WERI-Rb-1 (cell line): ENCODE measurements at places on chromosomes 7 and 10.
A peak's percentile ranks its signal among the peaks of the same experiment; 100 is the strongest.

DNA sequence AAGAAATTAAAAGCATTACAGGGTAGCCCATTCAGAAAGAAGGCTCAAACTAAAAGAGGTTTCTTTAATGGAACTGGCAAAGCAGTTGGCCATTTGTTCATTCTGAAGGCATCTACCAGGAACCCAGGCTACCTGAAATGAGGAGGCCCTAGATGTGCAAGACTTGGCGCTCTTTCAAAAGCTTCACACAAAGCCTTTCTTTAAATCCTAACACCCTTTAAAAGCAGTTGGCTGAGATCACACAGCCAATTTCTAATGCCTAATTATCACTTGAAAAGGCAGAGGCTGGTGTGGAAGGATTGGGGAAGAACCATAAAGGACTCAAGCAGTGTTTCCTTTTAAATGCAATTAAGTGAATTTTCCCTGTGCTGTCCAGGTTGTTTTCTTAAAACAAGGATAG lies 23.2 kb downstream of the PPP1R17 start:
- DNase-seq, result no peak

GRCh38 chr10:73886661-73887293 lies 12.4 kb upstream of the CAMK2G start:
- no peak for DNase-seq

DNA sequence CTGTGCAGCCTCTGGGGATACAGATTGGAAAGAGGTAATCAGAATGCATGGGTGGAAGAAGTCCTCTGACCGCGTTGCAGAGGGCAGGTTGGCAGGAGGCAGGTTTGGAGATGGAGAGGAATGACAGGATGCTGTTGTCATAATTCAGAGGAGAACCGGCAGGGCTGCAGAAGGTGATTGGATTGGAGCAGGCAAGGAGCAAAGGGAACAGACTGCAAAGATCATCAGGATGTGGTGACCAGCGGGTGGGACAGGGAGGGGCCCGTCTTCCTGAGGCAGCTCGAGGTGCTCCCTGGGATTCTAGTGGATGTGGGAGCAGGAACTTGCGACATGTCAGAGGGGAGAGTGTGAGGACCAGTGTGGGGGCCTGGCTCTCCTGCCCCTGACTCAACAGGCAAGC lies 78.5 kb upstream of the PPIF start:
- no peak for DNase-seq

GRCh38 chr10:34655286-34656170 lies 159.6 kb downstream of the PARD3 start:
- DNase-seq, result peak; percentile 17

GRCh38 chr7:132367004-132367403 lies 209.3 kb downstream of the PLXNA4 start:
- no peak for DNase-seq

DNA sequence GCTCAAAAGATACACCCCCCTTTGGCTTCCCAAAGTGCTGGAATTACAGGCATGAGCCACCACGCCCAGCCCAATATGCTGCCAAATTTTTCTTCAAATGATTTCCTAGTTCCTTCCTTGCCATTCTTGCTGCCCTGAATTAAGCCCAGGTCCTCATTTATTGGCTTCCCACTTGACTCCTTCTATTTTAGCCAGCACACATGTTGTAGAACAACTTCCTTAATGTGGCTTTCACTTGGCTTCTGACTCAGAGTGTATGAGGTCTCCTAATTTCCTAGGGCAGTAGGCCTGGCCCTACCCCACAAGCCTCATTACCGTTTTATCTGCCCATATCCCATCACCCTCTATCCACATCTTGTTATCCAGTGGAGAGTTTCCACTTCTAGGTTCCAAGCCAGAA lies 21.8 kb upstream of the HIPK2 start:
- DNase-seq, result no peak

- no peak for DNase-seq
Observed at GRCh38 chr7:79619216-79619615, 165.7 kb upstream of the MAGI2 start.

DNA sequence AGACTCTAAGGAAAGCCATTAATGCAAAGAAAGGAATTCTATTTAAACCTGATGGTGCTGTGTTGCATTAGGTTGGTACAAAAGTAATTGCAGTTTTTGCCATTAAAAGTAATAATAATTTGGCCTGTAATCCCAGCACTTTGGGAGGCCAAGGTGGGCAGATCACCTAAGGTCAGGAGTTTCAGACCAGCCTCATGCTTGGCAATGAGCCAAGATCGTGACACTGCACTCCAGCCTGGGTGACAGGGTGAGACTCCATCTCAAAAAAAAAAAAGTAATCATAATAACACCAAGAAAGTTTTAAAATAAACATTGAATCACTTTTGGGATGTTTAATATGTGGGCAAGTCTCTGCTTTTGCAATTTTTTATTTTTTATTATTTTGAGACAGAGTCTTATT lies 107.3 kb upstream of the FRMD4A start:
- no peak for DNase-seq

- no peak for DNase-seq
Observed at GRCh38 chr7:123209786-123210185, 10.0 kb upstream of the SLC13A1 start.

DNA sequence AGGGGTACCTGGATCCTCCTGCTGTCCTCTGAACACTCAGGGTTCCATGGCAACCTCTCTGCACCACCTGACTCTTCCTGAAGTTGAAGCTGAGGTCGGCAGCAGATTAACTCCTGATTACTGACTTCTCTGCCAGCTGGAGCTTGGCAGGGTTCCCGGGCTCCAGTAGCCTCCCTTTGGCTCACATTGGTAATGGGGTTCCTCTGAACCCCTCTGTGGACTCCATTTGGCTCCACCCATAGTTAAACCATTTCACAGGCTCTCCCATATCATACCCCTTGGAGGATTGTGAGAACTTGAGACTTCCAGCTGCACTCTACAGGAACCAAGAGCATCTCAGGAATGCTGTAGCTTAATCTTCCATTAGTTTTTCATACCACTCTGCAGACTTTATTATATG lies 292.5 kb downstream of the HDAC9 start:
- DNase-seq, result peak; percentile 39

DNA sequence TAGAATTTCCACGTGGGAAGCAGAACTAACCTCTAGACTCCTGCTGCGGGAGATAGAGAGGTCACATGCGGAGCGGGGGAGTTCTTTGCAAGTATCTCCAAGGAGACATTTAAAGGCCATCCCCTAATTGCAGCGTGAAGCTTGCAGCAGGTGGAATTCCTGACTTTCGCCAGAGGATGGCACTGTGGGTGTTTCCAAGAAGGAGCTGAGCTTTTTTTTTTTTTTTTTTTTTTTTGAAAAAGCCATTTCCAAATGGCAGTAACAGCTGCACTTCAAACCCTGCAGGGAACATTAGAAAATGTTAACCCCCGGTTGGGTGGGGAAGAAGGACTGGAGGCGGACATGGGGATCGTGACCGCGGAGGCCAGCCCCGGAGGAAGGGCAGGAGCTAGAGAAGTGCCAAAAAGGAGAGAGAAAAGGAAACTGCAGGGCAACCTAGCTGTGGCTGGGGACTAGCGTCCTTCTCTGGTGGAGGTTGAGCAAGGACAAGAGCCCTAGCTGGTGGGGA lies 487.7 kb downstream of the TYW1 start:
- peak; percentile 73 for DNase-seq

GRCh38 chr7:74579800-74580685 lies 77.5 kb upstream of the GTF2I start:
- DNase-seq, result no peak

DNA sequence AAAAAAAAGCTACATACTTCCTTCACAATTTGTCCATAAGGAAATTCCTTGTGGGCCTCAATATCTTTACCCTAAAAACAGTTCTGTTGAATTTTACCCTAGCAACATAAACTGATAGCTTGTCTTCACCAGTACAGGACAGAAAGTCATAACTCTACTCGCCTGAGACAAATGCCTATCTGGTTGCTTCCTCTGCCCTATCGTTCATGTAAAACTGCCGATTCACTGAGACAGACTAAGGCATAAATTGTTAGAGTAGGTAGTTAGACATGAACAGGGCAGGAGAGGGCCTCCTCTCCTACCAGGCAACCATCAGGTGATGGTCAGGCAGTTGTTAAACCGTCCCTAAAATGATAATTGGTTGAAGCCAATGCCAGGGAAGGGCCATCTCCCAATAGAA lies 25.0 kb downstream of the IFIT3 start:
- DNase-seq, result no peak

DNA sequence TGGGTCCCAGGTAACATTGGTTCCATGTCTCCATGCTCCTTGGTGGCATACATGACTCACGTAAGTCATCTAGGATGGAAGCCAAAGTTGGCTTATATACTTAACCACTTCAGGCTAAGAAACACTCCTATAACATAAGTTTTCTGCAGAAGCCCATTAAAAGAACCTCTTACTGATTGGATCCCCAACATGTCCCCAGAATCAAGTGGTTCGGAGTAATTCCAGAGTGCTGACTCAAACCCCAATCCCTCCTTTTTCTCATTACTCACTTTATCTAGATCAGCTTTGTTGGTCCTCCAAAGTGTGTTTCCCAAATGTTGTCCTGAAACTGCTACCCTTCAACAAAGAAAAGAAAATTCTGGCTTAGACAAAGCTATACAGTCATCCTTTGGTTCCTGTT lies 10.1 kb upstream of the ATOH7 start:
- DNase-seq, result no peak

GRCh38 chr7:143372070-143372469 lies 9.1 kb upstream of the ZYX start:
- no peak for DNase-seq

DNA sequence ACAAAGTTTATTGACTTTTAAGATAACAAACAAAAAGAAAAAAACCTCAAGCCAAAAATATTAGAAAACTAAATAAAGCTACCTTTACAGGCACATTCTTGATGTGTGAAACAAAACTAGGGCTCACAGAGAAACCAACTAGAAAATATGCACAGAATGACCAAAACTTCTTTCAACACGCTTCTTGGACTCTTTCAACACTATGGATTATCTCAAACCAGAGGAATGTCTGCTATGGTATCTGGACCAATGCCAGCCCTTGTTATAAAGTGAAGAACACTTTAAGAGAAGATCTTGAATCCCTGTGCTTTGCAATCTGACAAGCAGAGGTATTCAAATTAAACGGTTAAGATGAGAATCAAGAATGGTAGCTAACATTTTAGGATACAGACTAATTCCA lies 76.6 kb downstream of the DNAJC1 start:
- DNase-seq, result no peak

DNA sequence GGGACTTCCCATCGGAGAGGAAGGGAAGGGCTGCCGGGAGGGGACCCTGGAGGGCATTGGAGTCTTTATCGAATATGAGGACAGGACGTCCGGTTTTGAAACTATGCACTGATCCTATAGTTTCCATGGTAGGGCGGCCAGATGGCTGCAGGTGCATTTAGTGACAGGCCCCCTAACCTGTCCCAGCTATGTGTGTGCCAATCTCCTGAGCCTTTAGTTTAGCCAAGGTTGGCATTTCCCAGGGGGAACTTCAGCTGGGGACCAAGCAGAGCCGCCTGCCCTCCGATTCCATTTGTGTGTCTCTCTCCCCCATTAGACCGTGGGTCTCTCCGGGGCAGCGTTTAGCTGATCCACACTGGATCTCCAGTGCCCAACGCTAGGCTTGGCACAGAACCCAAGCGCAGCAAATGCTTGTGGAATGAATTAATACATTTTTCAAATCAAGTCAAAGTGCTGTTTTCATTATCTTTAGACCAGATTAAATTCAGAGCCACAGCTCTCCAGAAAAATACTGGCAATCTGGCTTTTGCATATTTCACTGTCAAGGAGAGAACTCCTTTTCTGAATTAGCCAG lies 19.9 kb downstream of the TMEM270 start:
- DNase-seq, result no peak

GRCh38 chr7:101784292-101785127 lies 32.9 kb upstream of the CUX1 start:
- DNase-seq, result no peak

- DNase-seq, result no peak
Observed at GRCh38 chr7:22781230-22781711, 41.4 kb downstream of the TOMM7 start.

DNA sequence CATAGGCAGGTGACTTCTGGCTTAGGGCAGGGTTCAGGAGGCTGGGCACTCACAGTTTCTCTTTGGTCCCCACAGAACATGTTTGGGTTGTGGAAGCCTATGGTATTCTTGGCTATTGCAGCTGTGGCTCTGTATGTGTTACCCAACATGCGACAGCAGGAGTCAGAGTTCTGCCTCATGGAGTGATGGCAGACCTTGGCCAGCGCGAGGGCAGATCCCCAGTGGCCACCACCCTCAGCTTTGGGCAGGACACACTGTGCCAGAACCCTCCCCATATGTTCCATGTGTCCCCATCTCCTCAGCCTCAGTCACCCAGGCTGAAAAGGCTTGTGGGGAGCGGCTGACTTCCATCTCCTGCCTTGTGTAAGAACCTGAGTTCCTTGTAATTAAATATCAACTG lies 8.5 kb upstream of the FLNC start:
- no peak for DNase-seq

- DNase-seq, result no peak
Observed at GRCh38 chr7:121160150-121161008, 168.4 kb upstream of the WNT16 start.

DNA sequence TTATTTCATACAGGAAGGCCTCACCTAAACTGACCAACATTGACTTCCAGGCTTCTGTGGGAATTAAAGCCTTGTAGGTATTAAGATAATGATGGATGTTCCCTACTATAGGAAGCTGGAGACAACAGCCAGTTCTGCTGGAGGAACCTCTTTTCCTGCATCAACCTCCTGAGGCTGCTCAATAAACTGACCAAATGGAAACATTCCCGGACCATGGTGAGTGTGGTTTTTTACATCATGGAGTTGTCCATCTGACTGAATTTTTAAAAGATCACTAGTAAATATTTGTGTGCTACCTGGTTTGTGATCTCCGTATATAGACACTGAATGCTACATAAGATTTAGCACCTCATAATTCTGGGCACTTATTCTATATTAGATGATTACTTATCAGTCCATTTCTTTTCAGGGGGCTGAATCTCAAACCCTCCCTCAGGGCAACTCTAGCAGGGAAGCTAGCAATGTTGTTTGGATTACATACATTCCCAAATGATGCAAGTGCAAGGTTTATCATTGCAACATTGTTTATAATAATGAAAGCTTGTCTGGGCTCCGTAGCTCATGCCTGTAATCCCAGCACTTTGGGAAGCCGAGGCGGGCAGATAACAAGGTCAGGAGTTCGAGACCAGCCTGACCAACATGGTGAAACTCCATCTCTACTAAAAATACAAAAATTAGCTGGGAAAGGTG lies 21.5 kb upstream of the SMKR1 start:
- no peak for DNase-seq
